Iris pigment epithelial cell (primary cell): ENCODE measurements at places on chromosomes 6 and 20.

DNA sequence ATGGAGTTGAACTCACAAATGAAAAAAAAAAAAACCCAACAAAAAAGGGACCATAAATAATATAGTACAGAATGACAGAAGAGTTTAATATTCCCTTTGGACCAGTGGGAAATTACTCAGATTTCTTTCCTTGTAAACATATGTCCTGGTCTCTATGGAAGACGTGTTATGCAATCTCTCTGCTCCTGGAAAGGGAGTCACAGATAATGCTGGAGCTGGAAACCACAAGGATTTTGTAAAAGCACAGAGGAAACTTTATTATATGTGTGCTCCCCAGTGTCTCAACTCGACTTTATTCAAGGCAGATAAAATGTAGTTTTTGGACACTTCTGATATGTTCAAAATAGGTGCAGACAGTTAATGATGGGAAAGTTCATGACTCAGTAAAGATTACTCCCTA lies 88.1 kb upstream of the ZFP64 start:
- peak; percentile 26 for DNase-seq

- DNase-seq = no peak
Observed at GRCh38 chr6:136548582-136549299, 1.5 kb downstream of the MAP7 start.

DNA sequence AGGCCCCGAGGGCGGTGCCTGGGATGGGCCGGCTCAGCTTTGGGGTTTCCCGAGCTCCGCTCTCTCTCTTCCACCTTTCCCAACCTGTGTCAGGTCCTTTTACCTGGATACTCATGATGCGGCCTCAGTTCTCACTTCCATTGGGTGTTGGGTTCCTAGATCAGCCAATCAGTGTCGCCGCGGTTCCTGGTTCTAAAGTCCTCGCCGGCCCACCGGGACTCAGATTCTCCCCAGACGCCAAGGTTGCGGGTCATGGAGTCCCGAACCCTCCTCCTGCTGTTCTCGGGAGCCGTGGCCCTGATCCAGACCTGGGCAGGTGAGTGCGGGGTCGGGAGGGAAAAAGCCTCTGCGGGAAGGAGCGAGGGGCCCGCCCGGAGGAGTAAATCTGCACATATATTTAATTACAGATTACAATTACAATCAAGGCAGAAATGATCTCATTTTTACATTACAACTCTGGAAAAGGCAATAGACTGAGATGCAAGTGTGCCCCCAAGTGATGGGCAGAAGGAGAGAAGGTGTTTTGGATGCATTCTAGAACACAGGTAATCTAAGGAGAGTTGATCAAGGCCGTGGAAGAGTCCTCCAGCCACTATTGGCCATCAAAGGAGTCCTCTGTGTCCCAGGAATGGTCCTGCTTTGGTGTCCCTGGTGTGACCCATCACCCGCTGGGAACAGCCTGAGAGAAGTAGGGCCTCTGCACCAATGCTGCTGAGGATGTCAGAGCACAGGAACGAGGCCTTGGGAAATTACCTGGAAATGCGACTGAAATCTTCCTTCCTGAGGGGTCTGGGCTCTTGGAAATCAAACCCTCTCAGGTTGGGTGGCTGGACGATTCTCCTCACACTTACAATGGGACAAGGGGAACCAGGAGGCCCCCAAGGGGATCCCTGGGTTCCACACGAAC lies 34.7 kb upstream of the MICB start:
- peak; percentile 84 for DNase-seq

DNA sequence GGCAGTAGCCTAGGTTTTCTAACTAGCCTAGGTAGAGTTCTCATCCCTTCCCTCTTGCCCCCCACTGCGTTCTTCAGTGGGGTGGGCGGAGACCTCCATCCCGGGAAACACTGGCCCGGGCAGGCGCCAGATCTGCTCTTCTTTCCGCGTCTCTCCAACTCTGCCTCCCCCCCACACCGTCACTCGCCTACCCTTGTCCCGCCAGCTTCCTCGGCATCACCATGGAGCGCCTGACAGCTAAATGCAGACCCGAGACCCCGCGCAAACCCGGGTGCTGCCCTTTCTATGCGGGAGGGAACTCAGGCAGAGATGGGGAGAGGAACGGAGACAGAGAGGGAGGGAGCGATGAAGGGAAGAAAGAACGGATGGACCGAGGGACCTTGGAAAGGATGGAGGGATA lies 1494.8 kb upstream of the DEFB115 start:
- DNase-seq = no peak

DNA sequence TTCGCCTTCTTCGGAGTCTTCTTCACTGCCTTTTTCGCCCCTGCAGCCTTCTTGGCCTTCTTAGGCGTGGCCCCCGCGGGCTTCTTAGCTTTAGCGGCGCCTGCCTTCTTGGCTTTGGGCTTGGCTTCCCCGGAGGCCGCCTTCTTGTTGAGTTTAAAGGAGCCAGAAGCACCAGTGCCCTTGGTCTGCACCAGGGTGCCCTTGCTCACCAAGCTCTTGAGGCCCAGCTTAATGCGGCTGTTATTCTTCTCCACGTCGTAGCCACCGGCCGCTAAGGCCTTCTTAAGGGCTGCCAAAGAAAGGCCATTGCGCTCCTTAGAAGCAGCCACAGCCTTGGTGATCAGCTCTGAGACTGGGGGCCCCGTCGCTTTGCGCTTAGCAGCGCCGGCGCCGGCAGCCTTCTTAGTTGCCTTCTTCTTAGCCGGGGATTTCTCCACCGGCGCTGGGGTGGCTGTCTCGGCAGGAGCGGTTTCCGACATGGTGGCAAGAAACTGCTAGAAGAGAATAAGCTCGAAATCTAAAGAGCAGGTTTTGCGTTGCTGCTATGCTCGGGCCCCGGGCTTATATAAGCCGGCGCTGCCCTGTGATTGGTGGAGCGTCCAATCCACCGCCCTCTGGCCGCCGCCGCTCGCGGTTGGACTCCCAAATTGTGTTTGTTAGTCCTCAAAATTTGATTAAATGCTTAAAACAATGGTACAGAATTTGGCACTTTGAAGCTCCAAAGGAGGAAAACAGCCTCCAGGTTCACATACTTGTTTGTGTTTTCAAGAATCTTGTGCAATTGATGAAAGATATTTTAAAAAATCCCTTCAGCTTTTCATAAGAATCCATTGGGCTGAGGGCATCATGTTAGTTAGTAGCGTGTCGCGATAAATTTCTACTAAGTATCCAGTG lies 44.9 kb downstream of the OR2B2 start:
- DNase-seq = peak; percentile 82
